ENCODE measurements at places on chromosomes 12 and 14.
A peak's percentile ranks its signal among the peaks of the same experiment; 100 is the strongest.

- DNase-seq = no peak
These were observed 29.7 kb downstream of the ATF7IP start for GRCh38 chr12:14395074-14395778.

GRCh38 chr14:39488600-39488999 is 56.4 kb upstream of the FBXO33 start:
- DNase-seq = no peak

DNA sequence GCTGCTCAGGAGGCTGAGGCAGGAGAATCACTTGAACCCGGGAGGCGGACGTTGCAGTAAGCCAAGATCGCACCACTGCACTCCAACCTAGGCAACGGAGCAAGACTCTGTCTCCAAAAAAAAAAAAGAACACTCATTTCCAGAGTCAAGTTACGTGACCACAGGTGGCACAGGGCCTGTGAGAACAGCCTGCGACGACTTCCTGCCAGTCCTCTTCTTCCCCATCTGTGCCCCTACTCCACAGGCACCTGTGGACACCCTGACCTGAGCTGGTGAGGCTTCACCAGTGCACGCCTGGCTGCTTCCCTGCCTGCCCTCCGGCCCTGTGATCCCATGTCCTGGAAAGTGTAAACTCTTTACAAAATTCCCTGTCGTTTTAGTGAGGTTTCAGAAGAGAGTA is 77.7 kb downstream of the PPP2R5C start:
- no peak for DNase-seq

GRCh38 chr12:76763746-76764675 is at the start of gene ZDHHC17:
Gene ZDHHC17 (plus strand): TSS chr12:76764115. CDS start chr12:76764237, 122 bp downstream.
- DNase-seq = peak; percentile 93

DNA sequence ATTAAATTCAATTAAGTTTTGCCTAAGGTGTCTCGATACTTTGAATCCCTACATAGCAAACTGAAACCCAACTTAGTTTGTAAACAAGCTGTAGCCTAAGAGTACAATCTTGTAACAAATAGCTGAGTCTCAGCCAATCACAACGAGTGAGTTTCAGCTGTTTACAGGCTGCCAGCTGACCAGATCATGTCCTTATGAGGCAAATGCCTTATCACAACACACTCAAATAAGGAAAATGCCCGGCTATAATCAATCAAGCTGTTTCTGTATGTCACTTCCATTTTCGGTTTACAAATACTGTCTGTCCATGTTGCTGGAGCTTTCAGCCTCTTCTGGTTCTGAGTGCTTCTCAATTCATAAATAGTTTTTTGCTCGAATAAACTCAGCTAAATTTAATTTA is 943.8 kb downstream of the SLC16A7 start:
- DNase-seq = no peak

- DNase-seq = no peak
These were observed 14.3 kb downstream of the FAM181A start for GRCh38 chr14:93941293-93941910.
